NCI-H774 (cell line): ENCODE measurements at places on chromosomes 5 and 9.

- DNase-seq = no peak
Observed at GRCh38 chr5:3139499-3139931, 388.0 kb upstream of the IRX2 start.

DNA sequence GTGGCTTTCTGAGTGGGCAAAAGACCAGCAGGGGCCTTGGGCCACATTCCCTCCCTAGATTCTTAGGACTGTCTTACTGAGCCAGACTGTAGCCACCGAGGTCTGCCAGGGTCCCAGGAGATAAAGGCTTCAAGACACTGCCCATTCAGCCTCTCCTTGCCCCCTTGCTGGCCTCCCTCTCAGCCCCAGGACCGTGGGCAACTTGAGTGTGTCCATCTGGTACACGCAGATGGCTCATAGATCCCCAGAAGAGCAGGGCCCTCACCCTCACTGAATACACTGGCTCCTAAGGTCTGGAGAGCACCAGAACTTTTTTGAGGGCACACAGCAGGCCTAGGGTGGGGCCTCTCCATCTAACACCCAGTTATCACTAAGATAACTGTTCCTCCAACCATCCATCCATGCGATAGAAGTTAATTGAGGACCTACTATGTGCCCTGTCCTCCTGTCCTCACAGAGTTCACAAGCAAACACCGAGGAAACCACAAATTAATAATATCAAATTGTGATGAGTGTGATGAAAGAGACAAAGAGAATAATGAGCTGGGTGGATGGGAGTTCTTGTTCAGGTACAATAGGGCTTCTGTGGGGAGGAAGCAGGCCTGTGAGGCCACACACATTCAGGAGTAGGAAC lies 4.9 kb upstream of the PDGFRB start:
- DNase-seq = no peak

DNA sequence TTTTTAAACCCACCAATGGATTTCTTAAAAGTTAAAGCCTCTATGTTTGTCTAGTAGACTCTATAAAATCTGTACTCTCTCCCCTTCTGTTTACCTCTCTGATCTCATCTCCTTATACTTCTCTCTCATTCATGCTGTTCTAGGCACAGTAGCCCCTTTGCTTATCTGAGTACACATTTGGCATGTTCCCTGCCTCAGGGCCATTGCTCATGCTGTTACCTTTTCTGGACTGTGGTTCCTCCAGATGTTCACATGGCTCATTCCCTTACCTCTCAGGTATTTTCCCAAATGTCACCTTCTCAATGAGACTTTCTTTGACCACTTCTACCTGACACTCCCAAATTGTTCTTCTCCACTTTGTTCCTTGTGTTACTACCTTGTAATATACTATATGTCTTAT lies 176.1 kb downstream of the CWC27 start:
- no peak for DNase-seq

- no peak for DNase-seq
Observed at GRCh38 chr5:155989879-155990278, 337.1 kb upstream of the SGCD start.

- DNase-seq = no peak
Observed at GRCh38 chr5:95925378-95925744, 36.3 kb downstream of the ELL2 start.

DNA sequence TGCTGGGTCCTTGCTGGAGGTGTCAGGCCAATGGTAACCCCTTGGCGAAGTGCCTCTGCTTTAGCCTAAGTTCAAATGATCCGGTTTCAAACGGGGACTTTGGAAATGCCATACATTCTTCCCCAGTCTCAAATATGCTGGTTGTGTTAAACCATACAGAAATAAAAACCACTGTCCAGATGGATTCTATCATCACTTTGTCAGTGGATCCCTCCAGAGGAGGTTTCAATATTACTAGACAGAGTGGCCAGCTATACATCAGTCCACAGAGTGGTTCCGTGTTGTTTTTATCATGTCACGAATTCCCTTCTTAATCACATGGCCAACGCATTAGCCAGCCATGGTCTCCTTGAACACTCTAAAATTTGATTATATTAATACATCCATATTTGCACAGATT lies 7.3 kb upstream of the RANBP17 start:
- DNase-seq = no peak
